Psoas muscle (tissue), 8 donors: ENCODE measurements at places on chromosomes 5 and 9. TPM values are rescaled to one million over a fixed set of nuclear protein-coding genes. Genes with fewer than 3 reads are reported as not detected.

GRCh38 chr9:108543251-108543778 lies 312.5 kb downstream of the ACTL7B start:
- H3K27me3 ChIP-seq, result no peaks in the 10 kb centered on the region
- H3K4me3 ChIP-seq, result no peak overlapping the region
- H3K36me3 ChIP-seq, result no peaks in the 10 kb centered on the region
- no peak overlapping the region for H3K27ac ChIP-seq
- no peaks in the 10 kb centered on the region for H3K4me1 ChIP-seq
- DNase-seq, result no peak

GRCh38 chr9:127209220-127209619 lies 55.4 kb upstream of the GARNL3 start:
- H3K4me1 ChIP-seq, result peaks cover 23% of the 10 kb centered on the region
- H3K4me3 ChIP-seq, result no peak overlapping the region
- no peaks in the 10 kb centered on the region for H3K27me3 ChIP-seq

DNA sequence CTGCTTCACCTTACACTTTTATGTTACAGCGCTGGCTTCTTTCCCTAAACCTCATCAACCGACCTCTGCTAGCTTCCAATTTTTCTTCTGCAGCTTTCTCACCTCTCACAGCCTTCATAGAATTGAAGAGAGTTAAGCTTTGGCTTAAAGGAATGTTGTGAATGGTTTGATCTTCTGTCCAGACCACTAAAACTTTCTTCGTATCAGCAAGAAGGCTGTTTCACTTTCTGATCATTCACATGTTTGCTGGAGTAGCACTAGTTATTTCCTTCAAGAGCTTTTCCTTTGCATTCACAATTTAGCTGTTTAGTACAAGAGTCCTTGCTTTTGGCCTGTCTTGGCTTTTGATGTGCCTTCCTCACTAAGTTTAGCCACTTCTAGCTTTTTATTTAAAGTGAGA lies 49.5 kb downstream of the NR3C1 start:
- no peaks in the 10 kb centered on the region for H3K27me3 ChIP-seq
- no peak overlapping the region for H3K4me3 ChIP-seq
- no peak for DNase-seq
- peaks cover 87% of the 10 kb centered on the region for H3K4me1 ChIP-seq
- H3K36me3 ChIP-seq, result no peaks in the 10 kb centered on the region

- no peaks in the 10 kb centered on the region for H3K27me3 ChIP-seq
- no peak overlapping the region for H3K4me3 ChIP-seq
- H3K36me3 ChIP-seq, result no peaks in the 10 kb centered on the region
- H3K27ac ChIP-seq, result no peak overlapping the region
- H3K4me1 ChIP-seq, result no peaks in the 10 kb centered on the region
These were observed 42.1 kb downstream of the NADK2 start for GRCh38 chr5:36199620-36200019.

DNA sequence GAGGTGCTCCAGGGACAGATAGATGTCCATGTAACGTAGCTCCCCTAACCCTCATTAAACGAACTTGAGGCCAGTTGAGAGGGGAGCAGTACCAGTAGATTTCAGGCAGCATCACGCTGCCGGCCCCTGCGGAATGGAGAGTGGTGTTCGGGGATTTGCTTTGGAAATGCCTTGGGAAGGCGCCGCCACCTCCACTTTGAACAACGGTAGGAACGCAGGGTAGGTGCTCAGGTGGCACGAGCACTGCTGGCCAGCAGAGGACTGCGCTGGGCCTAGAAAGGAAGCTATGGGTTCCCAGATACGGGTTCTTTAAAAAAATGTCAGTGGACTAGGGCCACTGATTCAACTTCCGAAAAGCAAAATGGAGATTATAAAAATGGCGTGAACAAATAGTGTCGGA lies 271.8 kb downstream of the FANCC start:
- peaks cover 63% of the 10 kb centered on the region for H3K4me1 ChIP-seq
- peak overlapping the region; percentile 93 for H3K27ac ChIP-seq
- no peak for DNase-seq
- no peaks in the 10 kb centered on the region for H3K27me3 ChIP-seq
- peaks cover 7% of the 10 kb centered on the region for H3K36me3 ChIP-seq
- peak overlapping the region; percentile 54 for H3K4me3 ChIP-seq

- H3K27me3 ChIP-seq, result peaks cover 2% of the 10 kb centered on the region
- peaks cover 16% of the 10 kb centered on the region for H3K4me1 ChIP-seq
- DNase-seq, result peak; percentile 56
- no peak overlapping the region for H3K4me3 ChIP-seq
- H3K27ac ChIP-seq, result peak overlapping the region; percentile 87
These were observed 98.3 kb upstream of the PHYKPL start for GRCh38 chr5:178330791-178331404.

- no peak overlapping the region for H3K27ac ChIP-seq
- no peaks in the 10 kb centered on the region for H3K4me1 ChIP-seq
- no peak for DNase-seq
- H3K27me3 ChIP-seq, result no peaks in the 10 kb centered on the region
These were observed 17.3 kb downstream of the OR13D1 start for GRCh38 chr9:104711604-104712003.

DNA sequence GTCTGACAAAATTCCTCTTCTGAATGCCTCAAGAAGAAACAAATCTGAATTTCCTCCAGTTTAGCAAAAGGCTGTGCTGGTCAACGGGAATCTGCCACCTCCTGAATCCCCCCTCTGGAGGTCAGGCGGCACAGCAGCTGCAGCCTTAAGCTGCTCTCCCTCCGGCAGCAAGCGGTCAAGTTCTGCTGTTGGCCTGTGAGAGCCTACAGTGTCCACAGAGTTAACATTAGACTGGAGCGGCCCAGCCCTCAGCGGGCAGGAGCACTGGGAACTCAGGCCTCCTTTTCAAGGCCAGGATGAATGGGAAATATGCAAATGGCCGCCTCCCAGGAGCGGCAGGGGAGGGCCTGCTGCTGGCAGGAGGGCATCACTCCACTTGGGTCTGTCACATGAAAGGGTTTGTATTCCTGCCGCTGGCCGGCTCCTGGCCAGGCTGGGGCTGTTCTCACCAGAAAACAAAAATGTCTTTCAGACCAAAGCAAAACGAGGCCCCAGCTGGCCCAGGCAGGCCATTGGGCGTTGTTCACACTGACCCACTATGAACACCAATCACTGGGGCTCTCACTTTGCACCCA lies 8.2 kb downstream of the ACSL6 start:
- H3K27ac ChIP-seq, result peak overlapping the region; percentile 69
- H3K4me3 ChIP-seq, result no peak overlapping the region
- no peaks in the 10 kb centered on the region for H3K27me3 ChIP-seq

DNA sequence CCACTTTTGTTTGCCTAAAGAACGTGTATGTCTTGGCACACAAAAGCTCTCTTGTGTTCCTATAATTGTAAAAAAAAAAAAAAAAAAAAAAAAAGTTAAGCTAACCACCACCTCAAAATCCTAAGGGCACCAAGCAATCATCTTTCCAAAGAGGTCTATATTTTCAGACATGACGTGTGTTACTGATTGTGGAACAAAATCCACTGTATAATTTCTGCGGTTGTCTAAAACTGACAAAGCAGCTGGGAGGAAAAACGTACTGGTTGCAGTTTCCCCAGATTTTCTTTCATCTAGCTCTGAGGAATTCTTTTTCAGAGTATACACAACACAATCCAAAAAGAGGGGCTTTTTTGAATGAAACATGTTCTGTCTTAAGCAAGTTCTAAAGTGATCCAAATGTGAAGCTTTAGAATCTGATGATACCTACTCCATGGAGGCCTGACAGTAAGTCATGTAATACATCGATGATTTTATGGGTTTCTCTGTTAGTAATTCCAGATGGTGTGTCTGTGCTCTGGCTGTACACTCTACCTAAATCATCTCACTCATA lies 375.6 kb upstream of the NUDT12 start:
- H3K27ac ChIP-seq, result no peak overlapping the region
- no peaks in the 10 kb centered on the region for H3K27me3 ChIP-seq
- DNase-seq, result no peak
- no peak overlapping the region for H3K4me3 ChIP-seq

GRCh38 chr5:51599587-51599986 lies 216.3 kb downstream of the ISL1 start:
- no peak overlapping the region for H3K27ac ChIP-seq
- no peaks in the 10 kb centered on the region for H3K4me1 ChIP-seq
- H3K27me3 ChIP-seq, result no peaks in the 10 kb centered on the region
- H3K4me3 ChIP-seq, result no peak overlapping the region
- no peaks in the 10 kb centered on the region for H3K36me3 ChIP-seq
- DNase-seq, result no peak

GRCh38 chr5:112186401-112186990 lies 232.6 kb downstream of the EPB41L4A start:
- H3K27ac ChIP-seq, result no peak overlapping the region
- no peak overlapping the region for H3K4me3 ChIP-seq
- H3K4me1 ChIP-seq, result no peaks in the 10 kb centered on the region
- no peaks in the 10 kb centered on the region for H3K27me3 ChIP-seq
- DNase-seq, result no peak

DNA sequence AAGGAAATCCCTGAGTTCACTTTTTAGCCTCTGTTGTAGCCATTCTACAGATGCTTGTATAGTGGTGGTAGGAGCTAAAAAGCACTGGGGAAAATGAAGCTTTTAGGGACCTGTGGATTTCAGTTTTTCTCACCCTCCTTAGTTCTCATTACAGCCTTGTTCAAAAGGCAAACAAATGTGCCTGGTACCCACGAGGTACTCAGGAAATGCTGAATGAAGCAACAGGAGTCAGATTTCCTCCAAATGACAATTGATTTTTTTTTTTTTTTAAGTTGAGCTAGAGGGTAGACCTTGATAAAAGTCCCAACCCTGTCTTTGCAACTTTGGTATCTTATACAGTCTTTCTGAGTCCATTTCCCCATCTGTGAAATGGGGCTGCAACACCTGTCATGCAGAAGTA lies 21.3 kb upstream of the TMOD1 start:
- no peak overlapping the region for H3K27ac ChIP-seq
- DNase-seq, result no peak
- H3K4me3 ChIP-seq, result no peak overlapping the region
- no peaks in the 10 kb centered on the region for H3K27me3 ChIP-seq
- peaks cover 3% of the 10 kb centered on the region for H3K36me3 ChIP-seq

Gene NREP
- 15.1 TPM for total RNA-seq

Gene CERT1
- 46.6 TPM for total RNA-seq
